Caudate nucleus (tissue), 63 donors: ENCODE measurements at places on chromosomes 5 and 9.

DNA sequence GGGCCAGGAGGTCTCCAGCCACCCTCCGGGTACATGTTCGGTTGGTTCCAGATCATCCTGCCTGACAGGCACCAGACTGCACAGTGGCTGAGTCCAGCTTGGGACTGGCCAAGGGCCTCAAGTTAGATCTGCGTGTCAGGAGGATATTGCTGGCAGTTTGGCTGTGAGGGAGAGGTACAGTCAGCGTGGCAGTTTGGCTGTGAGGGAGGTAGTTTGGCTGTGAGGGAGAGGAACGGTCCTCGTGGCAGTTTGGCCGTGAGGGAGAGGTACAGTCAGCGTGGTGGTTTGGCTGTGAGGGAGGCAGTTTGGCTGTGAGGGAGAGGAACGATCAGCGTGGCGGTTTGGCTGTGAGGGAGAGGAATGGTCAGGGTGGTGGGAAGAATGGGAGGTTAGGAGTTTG is 39.0 kb downstream of the CACNA1B start:
- DNase-seq, result no peak

- no peak for DNase-seq
Observed at GRCh38 chr9:14433351-14434157, 119.6 kb upstream of the NFIB start.

GRCh38 chr9:131062969-131063368 is 33.4 kb upstream of the AIF1L start:
- DNase-seq, result no peak

GRCh38 chr9:133727876-133728441 is 10.2 kb downstream of the SARDH start:
- DNase-seq, result no peak

DNA sequence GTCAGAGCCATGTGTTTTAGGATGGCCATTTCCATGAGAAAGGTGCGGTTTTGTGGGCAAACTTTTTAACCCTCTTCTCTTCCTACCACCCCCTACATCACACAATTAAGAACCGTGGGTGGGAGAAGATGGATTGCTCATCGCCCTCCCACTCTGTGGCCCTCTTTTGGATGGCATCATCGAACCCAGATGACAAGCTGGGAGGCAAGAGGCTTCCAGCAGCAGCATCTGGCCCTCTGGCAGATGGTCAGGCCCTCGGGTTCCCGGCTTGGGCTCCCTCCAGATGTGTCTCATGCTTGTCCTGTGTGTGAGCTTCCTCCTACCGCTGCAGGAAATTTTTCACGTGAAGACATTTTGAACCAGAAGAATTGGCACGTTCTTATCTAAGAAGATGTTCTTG is 199.9 kb downstream of the EBF1 start:
- no peak for DNase-seq

- no peak for DNase-seq
Observed at GRCh38 chr5:170466988-170467707, 36.7 kb upstream of the KCNIP1 start.

DNA sequence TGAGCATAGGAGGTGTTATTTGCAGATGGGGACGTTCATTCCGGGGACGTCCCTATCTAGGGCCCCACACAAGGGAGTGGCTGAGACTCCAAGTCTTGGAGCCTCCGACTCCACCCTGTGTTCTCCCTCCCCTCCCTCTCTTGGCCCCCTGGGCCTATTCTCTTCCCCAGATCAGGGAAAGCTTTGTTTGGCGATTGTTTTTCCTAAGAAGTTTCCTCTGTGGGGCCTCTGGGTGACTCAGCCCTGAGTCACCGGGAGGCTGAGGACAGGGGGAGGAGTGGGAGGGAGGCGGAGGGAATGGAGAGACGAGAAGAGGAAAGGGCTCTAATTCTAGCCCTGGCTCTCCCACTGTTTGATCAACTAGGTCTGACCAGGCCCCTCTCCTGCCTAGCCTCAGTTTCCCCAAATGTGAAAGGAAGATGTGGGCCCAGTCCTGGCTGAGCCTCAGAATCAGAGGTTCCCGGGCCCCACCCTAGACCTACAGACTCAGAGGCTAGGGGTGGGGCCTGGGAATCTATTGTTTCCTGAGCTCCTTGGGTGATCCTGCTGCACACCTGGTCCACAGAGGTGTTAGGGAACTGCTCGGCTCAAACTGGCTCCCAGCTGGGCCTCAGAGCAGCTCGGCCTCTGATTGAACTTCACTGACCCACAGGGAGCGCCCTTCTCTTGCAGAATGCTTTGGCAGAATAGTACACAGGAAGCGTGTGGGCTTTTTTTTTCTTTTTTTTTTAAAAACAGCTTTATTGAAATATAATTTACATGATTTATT is 19.2 kb downstream of the GSN start:
- DNase-seq, result peak; percentile 73

DNA sequence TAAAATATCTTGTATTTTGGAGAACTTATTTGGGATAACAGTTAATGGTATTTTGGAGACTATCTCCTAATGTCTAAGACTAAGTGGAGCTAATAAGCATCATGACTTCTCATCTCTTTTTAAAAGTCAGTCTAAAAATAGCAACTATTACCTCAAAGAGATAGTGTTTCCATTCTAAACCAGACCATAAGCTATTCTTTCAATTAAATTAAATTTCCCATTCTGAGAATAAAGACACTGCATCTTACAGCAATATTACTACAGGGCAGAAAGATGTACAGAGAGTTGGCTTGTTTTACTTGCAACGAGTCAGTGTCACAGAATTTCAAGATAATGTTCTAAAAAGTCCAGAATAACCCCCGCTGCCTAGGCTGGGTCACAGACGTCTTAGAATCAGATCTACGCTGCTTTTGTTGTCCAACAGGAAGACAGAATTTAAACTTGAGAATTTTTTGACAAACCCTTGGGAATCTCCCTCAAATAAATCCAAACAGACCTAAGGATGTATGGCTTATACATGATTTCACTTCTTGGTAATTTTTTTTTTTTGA is 98.9 kb downstream of the USP20 start:
- DNase-seq, result no peak

GRCh38 chr9:79709743-79710674 is 138.2 kb downstream of the TLE4 start:
- peak; percentile 36 for DNase-seq

- DNase-seq, result no peak
Observed at GRCh38 chr5:50733741-50734140, 67.3 kb downstream of the PARP8 start.

GRCh38 chr9:127549218-127549617 is 62.9 kb upstream of the STXBP1 start:
- DNase-seq, result no peak

GRCh38 chr5:80142996-80143395 is 107.8 kb downstream of the THBS4 start:
- no peak for DNase-seq

DNA sequence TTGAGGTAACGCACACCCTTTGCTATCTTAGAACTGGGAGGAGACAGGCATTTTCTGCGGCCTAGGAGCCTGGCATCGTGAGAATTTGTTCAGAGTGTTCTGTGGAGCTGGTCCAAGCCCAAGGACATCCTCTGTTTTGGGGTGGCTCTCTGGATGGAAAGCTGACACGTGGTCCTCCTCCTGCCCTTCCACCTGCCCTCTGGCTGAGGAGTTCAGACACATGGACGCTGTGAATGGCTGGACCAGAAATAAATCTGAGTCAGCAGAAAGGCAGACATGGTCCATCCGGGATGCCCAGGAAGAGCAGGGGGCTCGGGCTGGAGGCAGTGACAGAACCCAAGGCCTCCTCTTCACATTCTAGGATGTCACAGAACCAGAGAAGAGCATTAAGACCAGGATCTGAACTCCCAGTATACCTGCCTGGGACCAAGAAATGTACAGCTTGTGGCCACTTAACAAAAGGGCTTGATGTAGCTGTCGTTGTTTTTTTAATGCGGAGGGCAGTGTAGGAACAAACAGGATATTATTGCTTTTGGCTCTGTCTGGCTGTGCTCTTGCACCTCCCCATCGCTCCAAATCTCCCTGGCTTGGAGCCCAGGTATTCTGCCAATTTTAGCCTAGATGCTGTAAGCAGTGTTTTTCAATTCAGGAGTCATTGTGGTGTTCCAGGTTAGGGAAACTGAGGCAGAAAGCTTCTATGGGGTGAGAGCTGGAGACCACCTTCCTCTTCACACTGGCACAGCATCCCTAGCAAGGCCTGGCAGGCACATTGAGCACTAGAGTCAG is 2.4 kb downstream of the CKMT2 start:
- DNase-seq, result no peak

- no peak for DNase-seq
Observed at GRCh38 chr5:117667105-117667504, 1092.5 kb upstream of the SEMA6A start.

GRCh38 chr5:14760548-14761002 is 96.1 kb downstream of the OTULIN start:
- DNase-seq, result no peak

DNA sequence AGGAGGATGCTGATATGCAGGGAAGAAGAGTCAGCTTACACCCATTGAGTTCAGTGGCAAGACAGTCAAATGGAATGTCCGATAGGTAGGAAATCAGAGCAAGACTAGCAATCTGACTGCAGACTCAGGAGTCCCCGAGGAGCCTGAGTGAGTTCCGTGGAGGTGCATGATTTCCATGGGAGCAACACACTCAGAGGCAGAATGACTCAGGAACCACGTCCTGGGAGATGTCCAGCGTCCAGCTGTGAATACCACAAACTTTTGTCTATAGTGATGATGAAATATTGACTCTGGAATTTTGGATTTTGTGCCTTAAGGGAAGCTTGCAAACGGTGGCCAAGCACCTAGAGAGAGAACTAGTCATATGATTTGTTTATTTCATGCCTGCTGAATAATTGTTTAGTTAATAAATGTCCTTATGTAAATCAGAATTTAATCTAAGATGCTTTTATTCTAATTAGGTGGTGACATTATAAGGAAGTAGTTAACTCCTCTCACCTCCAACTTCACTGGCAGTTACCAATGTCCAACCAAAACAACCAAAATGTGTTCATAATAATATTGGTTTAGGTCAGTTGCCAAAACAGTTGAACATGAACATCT is 100.4 kb downstream of the PDE4D start:
- no peak for DNase-seq

GRCh38 chr9:18996211-18996610 is 36.8 kb downstream of the SAXO1 start:
- no peak for DNase-seq

- DNase-seq, result no peak
Observed at GRCh38 chr5:16592255-16592654, 24.5 kb downstream of the RETREG1 start.
